ENCODE measurements at places on chromosomes 5 and 9. TPM values are rescaled to one million over a fixed set of nuclear protein-coding genes. Genes with fewer than 3 reads are reported as not detected.

DNA sequence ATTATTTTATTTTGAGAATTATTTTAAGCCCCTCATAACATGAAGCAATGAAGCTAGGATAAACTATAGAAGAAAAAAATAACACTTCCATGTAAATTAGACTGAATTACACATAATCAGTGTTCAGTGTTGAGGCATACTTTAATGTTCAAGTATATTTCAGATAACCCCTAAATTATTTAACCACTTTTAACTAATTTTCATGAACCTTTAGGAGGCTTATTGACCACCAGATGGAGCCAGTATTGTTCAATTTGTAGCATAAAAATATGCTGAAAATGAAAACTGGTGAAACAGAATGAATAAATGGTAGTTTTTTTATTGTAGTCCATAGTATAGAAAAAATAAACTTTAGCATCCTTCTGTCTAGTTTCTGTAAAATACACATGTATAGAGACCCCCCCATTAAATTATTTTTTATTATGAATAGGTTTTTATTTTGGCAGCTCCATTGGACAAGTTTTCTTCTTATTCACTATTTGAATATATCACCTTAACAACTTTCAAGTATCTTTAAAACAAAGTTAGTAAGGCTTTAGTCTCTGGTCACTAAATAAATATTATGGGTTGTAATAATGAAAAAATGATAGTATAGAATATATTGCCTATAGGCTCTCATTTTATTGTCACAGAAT, 190.1 kb downstream of the CWC27 start:
- no peak for DNase-seq
- peaks cover 10% of the 10 kb centered on the region for H3K36me3 ChIP-seq

- no peaks in the 10 kb centered on the region for H3K36me3 ChIP-seq
- no peak overlapping the region for H3K27ac ChIP-seq
- no peak for DNase-seq
Measured at GRCh38 chr9:133252301-133253020, 22.5 kb downstream of the ABO start.

DNA sequence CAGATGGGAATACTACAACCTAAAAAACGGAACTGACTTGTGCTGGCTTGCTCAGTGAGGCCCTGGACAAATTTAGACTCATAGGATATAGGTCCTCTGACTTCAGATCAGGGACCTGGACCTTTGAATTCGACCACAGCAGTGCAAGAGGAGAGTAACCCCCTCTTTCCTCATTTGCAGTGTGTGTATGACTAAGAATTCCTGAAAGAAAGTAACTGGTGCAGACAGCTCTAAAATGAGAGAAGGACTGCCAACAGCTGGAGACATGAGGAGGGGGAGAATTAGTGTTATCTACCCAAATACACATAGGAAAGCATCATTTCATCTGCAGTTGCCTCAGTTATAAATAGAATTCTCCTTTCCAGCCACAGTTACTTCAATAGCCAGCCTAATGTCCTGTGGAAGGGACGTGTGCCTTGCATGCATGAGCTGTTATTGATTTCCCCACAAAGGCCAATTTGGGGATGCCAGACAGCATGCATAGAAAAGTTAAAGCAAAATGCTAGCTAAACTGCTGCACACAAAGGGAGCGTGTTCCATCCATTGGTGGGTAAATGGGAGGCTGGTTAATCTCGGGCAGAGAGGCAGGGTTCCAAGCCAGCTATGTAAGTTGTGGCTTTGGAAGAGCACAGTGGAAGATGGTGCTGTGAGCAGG, 442.7 kb downstream of the CDK5RAP2 start:
- H3K4me1 ChIP-seq = no peaks in the 10 kb centered on the region
- H3K27ac ChIP-seq = no peak overlapping the region

GRCh38 chr5:142654578-142655058, 31.3 kb downstream of the FGF1 start:
- no peak overlapping the region for H3K4me3 ChIP-seq
- H3K27me3 ChIP-seq = peaks cover 24% of the 10 kb centered on the region
- no peaks in the 10 kb centered on the region for H3K4me1 ChIP-seq
- no peak for DNase-seq

DNA sequence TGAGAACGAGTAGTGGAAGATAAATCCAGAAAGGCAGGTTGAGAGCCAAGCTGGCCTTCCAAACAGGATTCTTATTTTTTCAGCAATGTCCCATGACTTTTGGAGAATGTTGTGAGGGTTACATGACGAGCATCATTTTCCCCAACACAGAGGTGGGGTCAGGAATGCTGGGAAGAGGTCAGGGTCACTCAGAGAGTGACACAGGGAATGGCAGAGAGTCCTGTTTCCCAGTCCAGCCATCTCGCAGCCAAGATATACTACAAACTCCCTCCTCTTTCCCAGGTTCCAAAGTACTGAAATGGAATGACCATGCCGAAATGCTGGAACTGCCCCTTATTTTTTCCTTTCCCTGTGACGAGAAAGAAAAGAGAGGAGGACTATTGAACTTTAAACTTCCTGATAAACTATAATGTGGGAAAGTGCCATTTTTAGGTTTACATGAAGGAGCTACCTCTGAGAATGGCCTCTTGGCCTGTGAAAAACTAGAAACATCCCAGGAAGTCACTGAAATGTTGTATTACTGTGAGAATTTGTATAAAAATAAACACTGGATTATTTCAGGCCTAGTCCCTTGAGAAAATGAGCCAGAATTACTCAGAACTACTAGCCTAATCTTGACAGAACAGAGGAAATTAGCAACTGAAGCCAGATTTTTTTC, 420.4 kb downstream of the CETN3 start:
- no peak overlapping the region for H3K4me3 ChIP-seq
- no peak for DNase-seq
- H3K27me3 ChIP-seq = no peaks in the 10 kb centered on the region
- no peak overlapping the region for H3K27ac ChIP-seq

- peaks cover 10% of the 10 kb centered on the region for H3K36me3 ChIP-seq
- H3K27me3 ChIP-seq = no peaks in the 10 kb centered on the region
- H3K27ac ChIP-seq = no peak overlapping the region
- DNase-seq = no peak
- H3K4me3 ChIP-seq = no peak overlapping the region
Measured at GRCh38 chr5:100775533-100775855, 127.6 kb downstream of the ST8SIA4 start.

Gene PAPPA
- not detected for total RNA-seq

Gene HAND1
- total RNA-seq = not detected
